ENCODE measurements at places on chromosomes 5 and 9. TPM values are rescaled to one million over a fixed set of nuclear protein-coding genes. Genes with fewer than 3 reads are reported as not detected.

The CDC25C gene
- total RNA-seq, result 0.26 TPM

The LIX1 gene
- not detected for total RNA-seq

The GAS1 gene
- total RNA-seq, result 7.4 TPM

The DIRAS2 gene
- 0.26 TPM for total RNA-seq

The POC5 gene
- 13.9 TPM for total RNA-seq

The SNCB gene
- 0.17 TPM for total RNA-seq

The SLC34A1 gene
- total RNA-seq, result not detected

The FAM169A gene
- 1.2 TPM for total RNA-seq

The RGMB gene
- 38.3 TPM for total RNA-seq

The SV2C gene
- total RNA-seq, result not detected

The IL4 gene
- total RNA-seq, result not detected
